ENCODE measurements at places on chromosomes 11 and 22. TPM values are rescaled to one million over a fixed set of nuclear protein-coding genes. Genes with fewer than 3 reads are reported as not detected.

DNA sequence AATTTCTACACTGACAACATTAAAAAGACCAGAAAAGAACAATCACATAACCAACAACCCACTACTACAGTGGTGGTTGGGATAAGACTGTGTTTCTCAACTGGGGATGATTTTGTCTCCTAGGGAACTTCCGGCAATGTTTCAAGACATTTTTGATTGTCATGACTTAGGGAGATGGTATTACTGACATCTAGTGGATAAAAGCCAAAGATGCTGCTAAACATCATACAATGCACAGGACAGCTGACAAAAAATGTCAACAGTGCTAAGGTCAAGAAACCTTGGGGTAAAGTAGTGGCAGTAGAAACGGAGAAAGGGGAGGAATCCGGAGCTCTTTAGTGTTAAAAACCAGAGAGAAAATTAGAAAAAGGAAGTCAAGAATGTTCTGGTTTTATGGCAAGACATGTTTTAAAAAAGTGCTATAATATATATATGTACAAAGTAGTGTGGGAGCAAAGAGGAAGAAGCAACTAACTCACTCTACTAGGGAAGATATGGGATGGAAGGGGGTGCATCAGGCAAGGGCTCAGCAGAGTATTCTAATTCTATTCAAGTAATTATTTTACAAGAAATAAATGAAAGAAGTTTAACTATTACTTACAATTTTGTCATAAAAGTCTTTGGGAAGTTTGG, 37.2 kb downstream of the CKAP5 start:
- H3K4me3 ChIP-seq: no peak overlapping the region
- peaks cover 44% of the 10 kb centered on the region for H3K36me3 ChIP-seq
- DNase-seq: no peak
- no peaks in the 10 kb centered on the region for H3K4me1 ChIP-seq

The ASCL2 gene
- total RNA-seq: 0.54 TPM

- no peak for DNase-seq
- no peak overlapping the region for H3K4me3 ChIP-seq
- no peaks in the 10 kb centered on the region for H3K36me3 ChIP-seq
- H3K27ac ChIP-seq: no peak overlapping the region
- H3K27me3 ChIP-seq: no peaks in the 10 kb centered on the region
- H3K4me1 ChIP-seq: no peaks in the 10 kb centered on the region
These were observed 65.5 kb downstream of the GRIK4 start for GRCh38 chr11:120577041-120577440.

The KCNJ5 gene
- total RNA-seq: 3.5 TPM

DNA sequence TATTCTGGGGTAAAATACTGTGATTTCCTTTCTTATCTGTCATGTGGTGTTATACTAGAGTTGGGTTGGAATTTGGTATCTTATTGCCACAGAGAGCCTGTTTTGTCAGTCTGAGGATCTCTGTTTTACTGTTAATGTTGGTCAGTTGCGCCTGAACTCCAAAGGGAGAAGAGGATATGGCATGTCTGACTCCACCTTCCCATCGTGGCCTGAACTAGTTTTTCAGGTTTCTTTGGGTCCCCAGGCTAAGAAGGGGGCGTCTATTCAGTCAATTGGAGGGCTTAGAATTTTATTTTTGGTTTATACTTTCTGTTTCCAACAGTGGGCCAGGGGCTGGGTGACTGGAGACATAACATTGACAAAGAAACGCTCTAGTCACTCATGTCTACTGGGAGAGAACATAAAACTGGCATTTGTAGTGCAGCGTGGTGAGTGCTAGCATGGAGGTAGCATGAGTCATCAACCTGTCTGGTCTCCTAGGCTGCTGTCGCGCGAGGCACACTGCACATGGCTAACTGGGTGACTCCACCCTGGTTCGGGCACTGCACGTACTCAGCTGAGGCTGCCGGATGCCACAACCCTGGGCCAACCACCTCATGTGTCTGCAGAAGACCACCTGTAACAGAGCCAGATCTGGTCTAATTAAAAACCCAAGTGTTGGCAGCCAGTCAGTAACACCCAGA, 120.1 kb upstream of the OR9Q1 start:
- no peaks in the 10 kb centered on the region for H3K36me3 ChIP-seq
- DNase-seq: no peak
- H3K4me1 ChIP-seq: no peaks in the 10 kb centered on the region
- H3K4me3 ChIP-seq: no peak overlapping the region
- H3K27me3 ChIP-seq: no peaks in the 10 kb centered on the region

- no peak overlapping the region for H3K27ac ChIP-seq
- H3K27me3 ChIP-seq: no peaks in the 10 kb centered on the region
- H3K36me3 ChIP-seq: no peaks in the 10 kb centered on the region
- no peak for DNase-seq
These were observed 15.2 kb upstream of the SLC6A5 start for GRCh38 chr11:20584093-20584774.

DNA sequence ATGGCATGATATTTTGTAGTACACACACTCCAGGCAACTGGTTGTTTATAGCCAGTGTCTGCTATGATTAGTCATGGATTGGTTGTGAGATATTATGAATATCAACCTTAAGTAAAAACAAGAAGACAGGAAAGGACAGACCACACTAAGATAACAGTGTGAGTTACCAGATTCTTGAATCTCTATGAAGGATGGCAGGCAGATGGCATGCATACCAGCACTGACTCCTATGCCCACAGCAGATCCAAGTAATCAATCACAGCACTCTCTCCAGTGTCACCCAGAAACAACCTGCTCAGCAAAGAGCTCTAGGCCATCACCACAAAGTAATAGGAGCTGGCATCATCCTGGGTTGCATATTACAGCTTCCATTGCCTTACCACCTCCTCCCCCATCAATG, 116.6 kb downstream of the GALNT18 start:
- H3K27ac ChIP-seq: no peak overlapping the region
- H3K36me3 ChIP-seq: no peaks in the 10 kb centered on the region
- H3K27me3 ChIP-seq: no peaks in the 10 kb centered on the region

DNA sequence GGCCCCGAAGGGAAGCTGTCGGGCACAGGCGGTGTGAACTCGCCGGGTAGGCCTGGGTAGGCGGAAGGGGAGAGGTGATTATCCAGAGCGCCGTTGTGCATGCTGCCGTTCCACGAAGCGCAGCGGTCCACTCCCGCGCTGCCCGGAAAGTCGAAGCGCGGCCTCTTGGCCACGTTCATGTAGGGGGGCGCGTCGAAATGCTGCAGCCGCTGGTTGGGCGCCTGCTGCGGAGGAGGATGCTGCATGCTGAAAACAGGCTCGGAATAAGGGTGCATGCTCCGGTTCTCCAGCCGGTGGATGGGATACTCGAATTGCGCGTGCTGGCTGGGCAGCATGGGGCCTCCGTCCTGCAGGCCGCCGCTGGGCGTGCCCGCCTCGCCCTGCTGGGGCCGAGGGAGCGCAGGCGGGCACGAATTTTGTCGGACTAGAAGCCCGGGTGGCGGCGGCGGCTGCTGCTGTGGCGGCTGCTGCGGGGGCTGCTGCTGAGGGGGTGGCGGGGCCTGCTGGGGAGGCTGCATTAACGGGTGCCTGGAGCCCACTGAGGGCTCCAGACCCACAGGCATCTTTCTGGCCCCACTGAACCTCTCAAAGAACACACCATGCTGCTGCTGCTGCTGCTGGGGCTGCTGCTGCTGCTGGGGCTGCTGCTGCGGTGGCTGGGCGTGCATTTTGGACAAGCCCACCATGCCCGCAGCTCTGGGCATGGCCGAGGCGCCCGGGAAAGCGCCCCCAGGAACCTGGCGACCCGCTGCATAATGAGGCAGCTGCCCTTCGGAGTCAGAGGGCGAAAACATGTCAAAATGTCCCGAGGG, 2.3 kb downstream of the MN1 start:
- H3K4me3 ChIP-seq: peak overlapping the region; percentile 76
- peaks cover 4% of the 10 kb centered on the region for H3K27me3 ChIP-seq
- H3K36me3 ChIP-seq: no peaks in the 10 kb centered on the region
- peaks cover 40% of the 10 kb centered on the region for H3K4me1 ChIP-seq
- peak overlapping the region; percentile 87 for H3K27ac ChIP-seq

DNA sequence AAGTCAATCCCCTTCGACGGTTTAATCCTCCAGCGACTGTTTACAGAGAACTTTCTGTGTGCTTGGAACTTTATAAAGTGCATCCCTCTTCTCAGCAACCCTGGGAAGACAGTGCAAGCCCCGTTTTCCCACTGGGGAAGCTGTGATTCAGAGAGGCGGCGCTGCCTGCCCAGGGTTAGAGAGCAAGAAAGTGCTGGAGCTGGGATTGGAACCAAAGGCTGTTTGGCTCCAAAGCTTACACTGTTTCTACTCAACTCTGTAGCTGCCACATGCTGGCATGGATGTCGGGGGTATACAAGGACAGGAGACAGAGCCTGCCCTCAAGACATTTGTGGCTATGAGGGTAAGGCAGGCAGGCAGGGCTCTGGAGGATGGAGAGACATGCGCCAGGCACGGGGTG, 13.0 kb downstream of the FBLN1 start:
- H3K4me1 ChIP-seq: peaks cover 22% of the 10 kb centered on the region
- no peak for DNase-seq
- no peaks in the 10 kb centered on the region for H3K27me3 ChIP-seq
- H3K36me3 ChIP-seq: no peaks in the 10 kb centered on the region

GRCh38 chr11:129989149-129989813, 13.4 kb downstream of the PRDM10 start:
- peaks cover 6% of the 10 kb centered on the region for H3K4me1 ChIP-seq
- no peak overlapping the region for H3K27ac ChIP-seq
- no peak overlapping the region for H3K4me3 ChIP-seq
- no peaks in the 10 kb centered on the region for H3K36me3 ChIP-seq
- no peak for DNase-seq

- H3K36me3 ChIP-seq: peaks cover 8% of the 10 kb centered on the region
- H3K27ac ChIP-seq: no peak overlapping the region
- H3K27me3 ChIP-seq: no peaks in the 10 kb centered on the region
- H3K4me3 ChIP-seq: no peak overlapping the region
These were observed 5.1 kb downstream of the CARS1 start for GRCh38 chr11:3052109-3052479.

The SAA1 gene
- not detected for total RNA-seq

DNA sequence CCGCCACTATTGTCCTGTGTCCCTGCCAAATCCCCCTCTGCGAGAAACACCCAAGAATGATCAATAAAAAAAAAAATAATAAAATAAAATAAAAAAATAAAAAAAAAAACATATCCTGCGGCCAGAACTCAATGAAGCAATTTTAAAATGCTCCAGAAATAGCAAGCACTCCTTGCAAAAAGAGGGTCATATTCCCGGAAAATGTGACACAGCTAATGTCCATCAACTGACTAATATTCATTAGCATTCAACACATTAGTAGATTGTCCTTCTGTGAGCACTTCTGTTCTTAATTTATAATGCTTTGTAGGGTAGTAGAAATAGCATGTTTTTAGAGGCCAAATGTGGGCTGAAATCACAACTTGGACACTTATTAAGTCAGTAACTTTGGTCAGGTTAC, 252.3 kb upstream of the SESN3 start:
- H3K27ac ChIP-seq: no peak overlapping the region
- H3K36me3 ChIP-seq: no peaks in the 10 kb centered on the region
- no peaks in the 10 kb centered on the region for H3K4me1 ChIP-seq

The C11orf42 gene
- not detected for total RNA-seq

GRCh38 chr22:21632931-21633330, 371 bp downstream of the CCDC116 start:
- H3K4me1 ChIP-seq: peaks cover 11% of the 10 kb centered on the region
- H3K4me3 ChIP-seq: no peak overlapping the region
- no peak for DNase-seq

The OR52N4 gene
- not detected for total RNA-seq

- H3K27me3 ChIP-seq: no peaks in the 10 kb centered on the region
- H3K36me3 ChIP-seq: no peaks in the 10 kb centered on the region
- H3K4me1 ChIP-seq: no peaks in the 10 kb centered on the region
- no peak overlapping the region for H3K27ac ChIP-seq
These were observed 222.5 kb downstream of the SOX6 start for GRCh38 chr11:16133867-16134266.

All from heart left ventricle (tissue), 16 donors.